Mesenchymal stem cell (in vitro differentiated cells and primary cell): ENCODE measurements at places on chromosomes 4 and X.

GRCh38 chr4:27861802-27862201 lies 1001.2 kb downstream of the STIM2 start:
- H3K4me3 ChIP-seq, result no peak overlapping the region
- no peaks in the 10 kb centered on the region for H3K4me1 ChIP-seq
- no peak overlapping the region for H3K27ac ChIP-seq
- DNase-seq, result no peak
- no peaks in the 10 kb centered on the region for H3K27me3 ChIP-seq
- H3K36me3 ChIP-seq, result no peaks in the 10 kb centered on the region

- peak; percentile 32 for DNase-seq
- H3K4me3 ChIP-seq, result no peak overlapping the region
- H3K27me3 ChIP-seq, result no peaks in the 10 kb centered on the region
- H3K36me3 ChIP-seq, result peaks cover 39% of the 10 kb centered on the region
- H3K27ac ChIP-seq, result peak overlapping the region; percentile 54
These were observed 1.4 kb downstream of the RBMX start for GRCh38 chrX:136879001-136879687.

- DNase-seq, result no peak
- no peak overlapping the region for H3K27ac ChIP-seq
- no peaks in the 10 kb centered on the region for H3K4me1 ChIP-seq
- H3K4me3 ChIP-seq, result no peak overlapping the region
- H3K27me3 ChIP-seq, result no peaks in the 10 kb centered on the region
These were observed 19.3 kb downstream of the YIPF7 start for GRCh38 chr4:44632089-44632488.

DNA sequence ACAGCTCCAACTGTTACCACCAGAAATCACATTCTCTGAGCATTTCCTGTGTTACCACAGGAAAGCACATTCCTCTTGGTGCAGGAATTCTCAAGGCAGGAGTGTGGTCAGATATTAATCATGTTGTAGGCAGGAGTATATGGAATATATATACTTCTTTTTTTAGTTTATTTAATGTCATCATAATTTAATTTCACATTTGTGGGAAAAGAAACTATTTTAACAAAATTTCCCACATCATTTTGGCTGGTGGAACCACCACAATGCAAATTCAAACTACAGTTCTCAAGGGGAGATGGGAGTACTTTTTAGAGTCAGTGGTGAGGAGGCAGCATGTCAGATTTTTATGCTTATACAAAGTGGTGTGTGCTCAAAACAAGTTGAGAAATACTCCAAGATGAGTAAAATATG lies 139.0 kb downstream of the ATP10D start:
- H3K27me3 ChIP-seq, result no peaks in the 10 kb centered on the region
- H3K36me3 ChIP-seq, result no peaks in the 10 kb centered on the region
- no peak overlapping the region for H3K4me3 ChIP-seq
- DNase-seq, result peak; percentile 30
- peaks cover 3% of the 10 kb centered on the region for H3K4me1 ChIP-seq

DNA sequence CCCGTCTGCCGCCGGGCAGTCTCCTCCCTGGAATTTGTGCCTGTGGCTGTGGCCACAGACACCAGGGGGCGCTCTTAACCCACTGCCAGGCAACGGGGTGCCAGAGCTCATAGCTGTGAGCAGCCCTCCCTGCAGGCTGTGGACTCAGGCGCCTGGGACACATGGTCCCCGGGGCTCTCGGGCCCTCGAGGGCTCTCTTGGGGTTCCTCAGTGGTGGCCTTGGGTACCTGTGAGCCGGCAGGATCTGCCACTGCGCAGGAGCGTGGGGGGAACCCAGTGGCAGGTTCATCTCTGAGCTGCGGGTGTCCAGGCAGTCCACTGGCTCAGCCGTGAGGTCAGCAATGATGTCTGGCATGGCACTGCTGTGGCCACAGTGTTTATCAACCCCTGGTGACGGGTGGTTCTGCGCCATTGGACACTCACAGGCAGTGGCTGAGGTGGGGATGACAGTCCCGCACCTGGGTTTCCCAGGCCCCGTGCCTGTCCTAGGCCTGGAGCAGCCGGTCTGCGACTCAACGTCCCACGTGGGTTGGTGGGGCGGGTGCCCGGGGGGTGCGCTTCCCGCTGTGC lies 37.2 kb downstream of the PCGF3 start:
- H3K36me3 ChIP-seq, result peaks cover 55% of the 10 kb centered on the region
- no peak overlapping the region for H3K27ac ChIP-seq
- H3K4me1 ChIP-seq, result peaks cover 13% of the 10 kb centered on the region

DNA sequence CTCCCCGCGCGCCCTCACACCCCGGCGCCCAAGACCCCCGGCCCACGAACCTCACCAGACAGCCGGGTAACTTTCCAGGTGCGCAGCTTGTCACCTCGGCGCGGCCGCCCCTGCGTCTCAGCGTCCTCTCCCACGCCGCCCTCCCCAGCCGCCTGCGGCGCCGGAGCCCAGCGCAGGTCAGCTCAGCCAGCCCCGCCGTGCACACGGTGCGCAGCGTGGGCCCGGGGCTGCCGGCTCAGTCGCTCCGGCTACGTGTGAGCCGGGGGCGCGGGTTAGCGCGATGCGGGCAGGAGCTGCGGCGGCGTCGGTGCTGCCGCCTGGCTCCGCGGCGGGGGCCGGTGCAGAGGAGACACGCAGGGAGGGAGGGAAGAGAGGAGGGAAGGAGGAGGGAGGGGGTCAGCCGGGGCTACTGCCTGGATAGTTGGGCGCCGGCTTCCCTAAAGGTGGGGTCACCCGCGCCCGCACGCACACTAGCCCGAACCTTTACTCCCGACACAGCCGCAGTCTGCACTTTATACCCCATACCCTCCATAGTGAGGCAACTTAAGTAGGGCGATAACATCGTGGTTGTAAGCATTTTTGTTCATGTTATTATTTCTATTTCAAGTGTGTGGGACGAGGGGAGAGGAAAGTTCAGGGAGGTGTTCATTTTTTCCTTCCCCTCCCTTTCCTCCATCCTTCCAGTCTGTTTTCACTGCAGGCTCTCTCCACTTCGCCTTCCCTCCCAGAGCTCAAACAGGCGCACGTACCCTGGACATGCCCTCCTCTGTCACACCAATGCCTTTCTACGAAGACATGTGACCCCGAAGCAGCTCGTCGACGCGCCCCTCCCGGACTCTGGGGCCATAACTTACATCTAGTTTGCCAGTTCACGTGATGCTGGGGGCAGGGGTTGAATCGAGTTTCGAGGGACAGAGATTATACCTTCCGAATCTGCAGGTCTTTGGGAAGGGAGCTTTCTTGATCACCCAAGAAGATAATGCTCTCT lies at the start of gene PRKG2:
PRKG2 (minus strand) TSS at position 342 of the 988 bp plus-strand sequence. CDS start 10,175 bp downstream, outside the sequence.
- peaks cover 12% of the 10 kb centered on the region for H3K4me1 ChIP-seq
- H3K27ac ChIP-seq, result no peak within 1 kb of the TSS
- peak within 1 kb of the TSS; percentile 90 for H3K4me3 ChIP-seq
- no peaks in the 10 kb centered on the region for H3K27me3 ChIP-seq
- no peak for DNase-seq

- peaks cover 86% of the 10 kb centered on the region for H3K36me3 ChIP-seq
- H3K27ac ChIP-seq, result no peak overlapping the region
- no peak overlapping the region for H3K4me3 ChIP-seq
- H3K4me1 ChIP-seq, result no peaks in the 10 kb centered on the region
These were observed 73.1 kb downstream of the METTL14 start for GRCh38 chr4:118758293-118758692.

DNA sequence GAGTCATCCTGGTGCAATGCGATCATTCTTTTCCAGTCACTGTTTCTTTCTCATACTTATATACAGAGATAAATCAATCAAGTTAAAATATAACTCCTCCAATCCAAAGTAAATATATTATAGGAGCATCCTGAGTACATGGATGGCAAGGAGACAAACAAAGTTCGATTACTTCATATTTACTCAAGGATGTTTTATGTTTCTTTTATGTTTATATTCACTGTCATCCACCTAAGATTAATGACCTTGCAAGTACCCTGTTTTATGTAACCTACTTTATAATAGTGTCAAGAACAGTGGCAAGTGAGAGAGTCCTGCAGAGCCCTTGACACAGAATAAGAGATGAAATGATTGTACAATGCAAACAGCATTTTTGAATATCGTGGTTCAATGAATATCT lies at the start of gene UGT2B11:
UGT2B11 (minus strand) TSS at position 33 of the 400 bp plus-strand sequence; CDS start at position 7, 26 bp downstream.
- H3K4me1 ChIP-seq, result no peaks in the 10 kb centered on the region
- H3K4me3 ChIP-seq, result no peak within 1 kb of the TSS
- H3K27me3 ChIP-seq, result no peaks in the 10 kb centered on the region
- H3K27ac ChIP-seq, result no peak within 1 kb of the TSS
- no peaks in the 10 kb centered on the region for H3K36me3 ChIP-seq

DNA sequence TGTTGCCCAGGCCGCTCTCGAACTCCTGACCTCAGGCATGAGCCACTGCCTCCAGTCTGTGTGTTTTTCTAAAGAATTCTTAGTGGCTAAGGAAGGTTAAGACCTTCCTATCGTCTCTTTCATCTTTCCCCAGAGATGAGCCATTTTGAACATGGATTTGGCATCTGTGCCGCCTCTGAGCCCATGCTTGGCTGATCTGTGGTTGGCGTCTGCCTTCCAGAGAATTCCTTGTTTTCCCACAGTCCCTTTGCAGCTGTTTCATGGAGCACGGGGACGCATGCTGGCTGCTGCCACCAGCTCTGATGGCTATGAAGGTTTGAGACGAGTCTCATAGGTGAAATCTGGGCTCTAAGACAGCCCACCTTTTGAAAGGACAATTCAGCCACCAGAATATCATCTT lies 60.4 kb downstream of the SHROOM2 start:
- H3K4me1 ChIP-seq, result peaks cover 24% of the 10 kb centered on the region
- no peaks in the 10 kb centered on the region for H3K36me3 ChIP-seq
- H3K27me3 ChIP-seq, result peaks cover 4% of the 10 kb centered on the region
- peak overlapping the region; percentile 89 for H3K27ac ChIP-seq

DNA sequence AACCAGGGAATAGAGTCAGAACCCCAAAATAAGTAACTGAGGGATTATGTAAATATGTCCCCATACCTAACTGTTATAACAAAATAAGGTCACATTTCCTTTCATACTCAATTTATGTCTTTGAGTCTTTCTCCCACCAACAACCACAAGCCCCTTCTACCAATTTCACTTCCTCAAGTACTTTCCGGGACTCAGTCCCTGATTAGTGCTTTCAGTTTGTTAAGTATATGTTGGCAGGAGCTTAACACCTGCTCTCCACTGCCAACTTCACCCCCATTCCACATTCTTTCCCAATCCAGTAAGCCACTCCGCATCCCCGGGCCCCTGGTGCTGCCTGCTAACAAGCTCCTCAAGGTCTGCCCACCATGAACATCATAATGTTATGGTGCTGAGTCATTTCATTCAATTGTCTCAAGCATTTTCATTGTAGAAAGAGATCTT lies 71.3 kb upstream of the SPRY1 start:
- H3K27me3 ChIP-seq, result no peaks in the 10 kb centered on the region
- no peaks in the 10 kb centered on the region for H3K36me3 ChIP-seq
- H3K27ac ChIP-seq, result no peak overlapping the region

DNA sequence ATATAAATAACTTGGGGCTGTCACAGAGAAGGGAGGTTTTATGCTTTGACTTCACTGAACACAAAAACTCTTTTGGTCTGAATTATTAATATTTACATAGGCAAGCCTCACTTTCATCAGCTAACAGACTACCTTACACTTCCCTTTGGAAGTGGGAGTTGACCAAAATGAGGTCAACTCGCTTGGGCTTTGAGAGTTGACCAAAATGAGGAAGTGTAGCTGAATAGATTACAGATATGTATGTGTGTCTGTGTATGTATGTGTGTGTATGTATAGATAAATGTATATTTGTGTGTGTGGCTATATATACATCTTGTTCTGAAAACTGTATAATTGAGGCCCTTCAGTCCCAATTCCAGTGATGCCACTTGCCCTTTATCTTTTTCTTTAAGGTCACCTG lies 113.3 kb upstream of the IL13RA1 start:
- H3K27me3 ChIP-seq, result no peaks in the 10 kb centered on the region
- H3K27ac ChIP-seq, result no peak overlapping the region
- no peak overlapping the region for H3K4me3 ChIP-seq
